ENCODE measurements at places on chromosomes 1 and 21. TPM values are rescaled to one million over a fixed set of nuclear protein-coding genes. Genes with fewer than 3 reads are reported as not detected.

The ITGB2 gene
- total RNA-seq, result 294 TPM

The ESRRG gene
- total RNA-seq, result not detected

DNA sequence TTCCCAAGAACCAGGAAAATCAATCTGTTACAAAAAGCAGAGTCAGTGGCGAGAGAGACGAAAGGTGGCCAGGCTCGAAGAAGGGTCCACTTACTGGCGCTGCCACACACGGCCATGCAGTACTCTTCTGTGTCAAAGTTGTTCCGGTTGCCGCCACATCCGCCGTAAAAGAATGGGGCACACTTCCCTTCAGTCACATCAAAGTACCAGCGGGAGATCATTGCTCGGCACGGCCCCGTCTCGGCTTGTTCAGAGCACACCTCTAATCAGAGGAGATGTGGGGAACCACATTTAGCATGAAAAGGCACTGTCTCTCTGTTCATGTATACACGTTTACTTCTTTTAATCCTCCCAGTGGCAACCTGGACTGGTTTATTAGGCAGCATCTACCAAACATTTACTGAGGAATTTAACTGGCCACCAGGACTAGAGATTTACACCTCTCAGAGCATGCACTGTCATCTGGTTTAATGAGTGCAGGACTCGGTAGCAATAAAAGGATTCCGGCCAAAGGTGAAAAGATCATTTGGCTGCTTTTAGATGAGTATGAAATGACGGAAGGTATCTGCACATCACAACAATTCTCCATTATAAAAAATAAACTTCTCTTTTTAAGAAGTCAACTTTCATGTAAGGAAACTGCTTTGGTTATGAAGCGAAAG is 170.5 kb downstream of the APP start:
- peaks cover 7% of the 10 kb centered on the region for H3K4me1 ChIP-seq
- no peaks in the 10 kb centered on the region for H3K27me3 ChIP-seq
- H3K4me3 ChIP-seq, result no peak overlapping the region
- no peaks in the 10 kb centered on the region for H3K36me3 ChIP-seq
- DNase-seq, result peak; percentile 11

The TCP10L gene
- total RNA-seq, result 0.59 TPM

GRCh38 chr1:109765483-109765815 is 1.7 kb upstream of the EPS8L3 start:
- no peak for DNase-seq
- H3K4me1 ChIP-seq, result peaks cover 6% of the 10 kb centered on the region
- no peak overlapping the region for H3K27ac ChIP-seq
- no peaks in the 10 kb centered on the region for H3K36me3 ChIP-seq

- H3K4me1 ChIP-seq, result peaks cover 5% of the 10 kb centered on the region
- no peak for DNase-seq
- H3K27me3 ChIP-seq, result peaks cover 56% of the 10 kb centered on the region
- peak within 1 kb of the TSS; percentile 78 for H3K4me3 ChIP-seq
These were observed at the start of gene TMEM54 for GRCh38 chr1:32900956-32901822. Gene TMEM54 (minus strand): TSS chr1:32901389. CDS start chr1:32901238, 151 bp downstream.

DNA sequence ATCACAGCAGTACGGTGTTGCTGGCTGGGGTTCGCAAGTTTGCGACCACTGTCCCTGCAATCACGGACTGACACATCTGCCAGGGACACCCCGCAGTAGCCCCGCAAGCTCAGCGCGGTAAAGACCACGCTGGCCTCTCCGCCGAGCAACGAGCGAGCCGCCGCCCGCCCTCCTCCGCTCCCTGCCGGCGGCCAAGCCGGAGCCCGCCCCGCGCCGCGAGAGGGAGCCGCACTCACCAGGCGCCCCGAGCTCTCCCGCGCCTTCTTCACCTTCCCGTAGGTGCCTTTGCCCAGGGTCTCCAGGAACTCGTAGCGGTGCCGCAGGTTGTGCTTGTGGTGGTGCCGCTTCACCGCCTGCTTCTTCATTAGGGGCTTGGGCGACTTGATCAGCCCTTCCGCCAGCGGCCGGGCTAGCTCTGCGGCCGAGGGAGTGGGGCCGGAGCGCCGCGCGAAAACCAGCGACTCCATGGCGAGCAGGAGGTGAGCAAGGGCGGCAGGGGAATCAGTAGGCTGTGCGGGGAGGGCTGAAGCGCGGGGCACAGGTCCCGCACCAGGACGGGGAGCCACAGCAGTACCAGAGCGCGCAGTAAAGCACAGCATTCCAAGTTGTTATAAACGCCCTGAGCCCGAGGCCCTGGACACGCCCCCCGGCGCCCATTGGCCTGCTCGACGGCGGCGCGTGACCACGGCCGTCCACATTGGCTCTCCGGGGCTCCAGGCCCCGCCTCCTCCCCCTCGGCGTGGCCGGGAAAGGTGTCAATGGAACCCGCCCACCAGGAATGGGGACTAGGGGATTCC is at the start of gene NUAK2:
NUAK2 (minus strand) TSS at position 584 of the 797 bp plus-strand sequence; CDS start at position 467, 117 bp downstream.
- peaks cover 8% of the 10 kb centered on the region for H3K27me3 ChIP-seq
- H3K4me3 ChIP-seq, result peak within 1 kb of the TSS; percentile 95
- peak within 1 kb of the TSS; percentile 80 for H3K27ac ChIP-seq
- peak; percentile 78 for DNase-seq
- peaks cover 68% of the 10 kb centered on the region for H3K4me1 ChIP-seq

DNA sequence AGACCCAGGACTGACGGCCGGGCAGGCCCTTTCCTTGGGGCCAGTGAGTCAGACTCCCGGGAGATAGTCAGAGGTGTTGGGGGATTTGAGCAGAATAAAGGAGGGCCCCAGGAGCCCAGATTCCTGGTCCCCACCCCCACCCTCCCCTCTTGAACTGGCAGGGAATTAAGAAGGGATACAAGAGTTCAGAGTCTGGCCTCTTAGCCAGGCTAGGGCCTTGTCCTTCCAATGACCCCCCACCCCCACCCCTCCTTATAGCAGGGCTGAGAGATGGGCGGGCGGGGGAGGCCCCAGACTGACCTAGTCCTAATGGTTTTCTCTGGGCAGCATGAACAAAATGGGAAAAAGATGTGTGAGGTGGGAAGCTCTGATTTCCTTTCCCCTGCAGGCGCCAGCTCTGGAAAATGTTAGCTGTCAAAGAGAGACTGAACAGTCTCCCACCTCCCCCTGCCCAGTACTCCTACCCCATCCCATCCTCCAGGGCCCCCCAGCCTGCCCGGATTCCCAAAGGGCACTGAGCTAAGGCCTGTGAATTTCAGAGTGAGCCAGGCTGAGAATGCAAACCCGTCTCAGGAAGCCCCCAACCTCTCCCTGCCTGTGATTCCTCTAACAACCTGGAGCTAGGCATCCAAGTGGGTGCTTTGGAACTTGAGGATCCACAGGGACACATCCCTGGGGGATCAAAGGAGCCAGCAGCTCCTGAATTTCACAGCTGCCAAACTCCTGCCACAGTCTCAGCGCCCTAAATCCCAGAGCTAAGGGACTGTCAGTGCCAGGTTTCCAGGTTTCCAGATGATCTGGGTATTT is 5.8 kb upstream of the CRABP2 start:
- H3K36me3 ChIP-seq, result peaks cover 2% of the 10 kb centered on the region
- H3K27ac ChIP-seq, result no peak overlapping the region
- H3K4me1 ChIP-seq, result peaks cover 8% of the 10 kb centered on the region
- no peak for DNase-seq

The RGSL1 gene
- not detected for total RNA-seq

DNA sequence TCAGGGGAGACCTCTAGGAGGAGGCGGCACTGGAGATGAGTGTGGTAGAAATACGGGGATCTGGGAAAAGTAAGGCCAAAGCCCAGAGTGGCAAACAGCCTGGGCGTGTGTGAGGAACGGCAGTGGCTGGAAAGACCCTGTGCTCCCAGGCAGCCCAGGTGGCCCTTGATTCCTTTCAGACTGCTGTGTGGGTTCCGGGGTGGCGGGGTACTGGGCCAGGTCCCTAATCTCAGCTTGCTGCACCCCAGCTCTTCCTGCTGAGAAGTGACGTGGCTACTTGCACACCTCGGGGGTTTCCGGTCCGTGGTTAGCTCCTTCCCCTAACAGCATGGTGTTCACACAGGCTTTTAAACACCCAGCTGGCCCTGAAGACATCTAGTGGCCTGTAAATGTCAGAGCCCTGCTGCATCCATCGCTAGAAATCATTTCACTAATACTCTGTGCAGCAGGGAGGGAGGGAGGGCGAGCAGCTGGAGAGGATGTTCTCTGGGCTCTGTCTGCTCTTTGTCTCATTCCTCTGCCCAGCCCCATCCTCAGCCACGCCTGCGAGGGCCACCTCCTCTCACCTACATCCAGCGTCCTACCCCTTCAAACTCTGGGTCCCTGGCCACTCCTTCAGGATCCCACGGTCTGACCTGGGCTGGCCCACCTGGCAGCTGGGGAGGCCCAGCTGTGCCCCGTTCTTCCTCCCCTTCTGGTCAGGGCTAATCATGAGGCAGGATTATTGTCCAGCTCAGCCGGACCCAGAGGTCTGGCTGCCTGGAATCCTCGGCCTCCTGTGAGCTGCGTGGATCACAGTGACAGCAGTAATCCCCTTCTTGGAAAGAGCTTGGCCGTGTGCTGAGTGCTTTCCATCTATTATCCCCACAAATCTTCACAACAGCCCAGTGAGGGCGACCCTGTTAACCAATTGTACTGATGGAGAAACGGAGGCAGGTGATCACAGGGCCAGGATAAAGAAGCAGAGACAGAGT is 7.2 kb downstream of the ZDHHC18 start:
- H3K27me3 ChIP-seq, result no peaks in the 10 kb centered on the region
- peak overlapping the region; percentile 75 for H3K4me3 ChIP-seq
- DNase-seq, result peak; percentile 89
- peak overlapping the region; percentile 99 for H3K27ac ChIP-seq
